ENCODE measurements at places on chromosomes 3 and 15.

GRCh38 chr3:196620161-196620604 lies 19.3 kb upstream of the NRROS start:
- DNase-seq, result no peak

DNA sequence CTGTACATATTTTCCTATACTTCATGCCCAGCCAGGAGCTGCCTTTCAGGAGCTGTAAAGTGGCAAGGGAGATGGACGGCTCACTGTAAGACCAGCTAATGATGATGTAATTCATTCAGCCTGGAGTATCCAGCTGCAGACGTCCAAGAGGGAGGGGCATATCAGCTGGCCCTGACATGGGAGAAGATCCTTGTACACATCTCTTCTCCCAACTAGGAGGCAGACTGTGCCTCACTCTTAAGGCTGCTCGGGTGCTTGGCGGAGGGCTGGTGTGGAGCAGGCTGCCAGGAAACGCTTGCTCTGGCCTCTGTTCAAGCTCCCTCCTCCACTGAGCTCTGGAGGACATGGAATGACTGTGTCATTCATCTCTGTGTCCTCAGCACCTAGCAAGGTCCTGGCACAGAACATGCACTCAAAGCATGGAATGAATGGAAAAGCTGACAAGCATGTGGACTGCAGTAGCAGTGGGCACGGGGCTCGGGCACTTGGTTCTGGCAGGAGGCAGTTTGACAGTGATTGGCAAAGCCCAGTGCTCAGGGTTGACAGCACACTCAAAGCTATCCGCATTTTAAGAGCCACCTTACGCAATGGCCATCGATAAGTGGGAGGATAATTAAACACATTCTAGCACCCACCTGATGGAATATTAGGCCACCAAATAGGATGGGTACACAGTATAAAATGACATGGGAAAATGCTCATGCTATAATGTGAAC lies 72.4 kb downstream of the TBC1D2B start:
- peak; percentile 46 for DNase-seq

- no peak for DNase-seq
These were observed 21.9 kb upstream of the RPL29 start for GRCh38 chr3:52017586-52017985.

- DNase-seq, result no peak
These were observed 120.3 kb downstream of the SNRK start for GRCh38 chr3:43406643-43407023.

DNA sequence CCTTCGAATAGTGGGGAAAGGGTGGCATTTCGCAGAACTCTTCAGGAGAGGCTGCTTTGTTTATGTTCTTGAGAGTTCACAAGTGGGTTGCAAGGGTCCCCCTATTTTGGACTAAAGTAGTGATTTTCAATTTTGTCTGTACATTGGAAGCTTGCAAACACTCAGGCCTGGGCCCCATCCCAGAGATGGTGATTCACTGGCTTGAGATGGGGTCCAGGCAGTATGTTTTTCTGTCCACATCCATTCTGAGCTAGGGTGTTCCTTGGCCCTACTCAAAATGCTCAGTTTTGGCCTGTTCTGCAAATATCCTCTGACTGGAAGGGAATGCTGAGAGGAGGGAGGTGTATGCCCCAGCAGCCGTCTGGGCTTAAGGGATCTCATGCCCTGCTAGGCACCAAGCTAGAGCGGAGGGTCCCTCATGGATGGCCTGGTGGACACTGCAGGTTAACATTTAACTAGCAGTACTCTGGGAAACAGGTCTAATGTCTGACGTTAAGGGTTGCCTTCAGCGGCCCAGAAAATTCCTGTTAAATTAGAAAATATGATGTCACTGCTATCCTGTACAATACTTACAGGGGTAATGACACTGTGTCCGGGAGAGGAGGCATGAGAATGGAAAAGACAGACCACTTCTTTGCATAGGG lies 181.4 kb downstream of the OPA1 start:
- DNase-seq, result no peak

DNA sequence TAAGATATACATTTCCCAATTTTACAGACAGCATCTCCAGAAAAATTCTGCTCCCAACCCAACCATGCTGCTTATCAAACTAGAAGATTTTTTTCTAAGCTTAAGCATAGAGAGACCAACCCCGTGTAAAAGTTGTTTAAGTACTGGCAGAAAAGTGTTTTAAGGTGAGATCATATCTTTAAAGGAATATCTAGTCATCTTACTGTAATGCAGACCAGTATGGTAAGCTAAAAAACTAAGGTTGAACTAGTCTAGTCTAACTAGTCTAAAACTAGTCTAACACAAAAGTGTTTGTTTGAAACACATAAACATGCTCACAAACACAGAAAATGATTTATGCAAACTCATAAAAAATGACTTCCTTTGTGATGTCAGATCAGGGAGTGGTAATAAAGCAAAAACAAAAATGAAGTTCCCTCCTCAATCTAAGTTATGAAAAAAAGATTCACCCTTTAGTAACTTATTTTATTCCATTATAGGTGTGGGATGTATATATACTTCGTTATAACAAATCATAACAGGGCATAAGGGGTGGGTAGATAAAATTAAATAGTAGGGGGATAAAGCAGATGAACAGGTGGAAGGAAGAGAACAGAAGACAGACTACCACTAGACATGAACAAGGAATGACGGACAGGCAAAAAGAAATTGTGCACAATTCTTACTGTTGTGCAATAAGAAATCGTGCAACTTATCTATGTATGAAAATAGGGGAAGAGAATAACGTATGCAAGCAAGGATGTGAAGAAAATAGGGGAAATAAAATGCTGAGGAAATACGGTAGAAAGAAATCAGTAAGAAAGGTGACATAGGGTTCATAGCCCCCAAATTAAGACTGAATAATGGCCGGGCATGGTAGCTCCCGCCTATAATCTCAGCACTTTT lies 10.0 kb downstream of the MYO5A start:
- DNase-seq, result no peak

DNA sequence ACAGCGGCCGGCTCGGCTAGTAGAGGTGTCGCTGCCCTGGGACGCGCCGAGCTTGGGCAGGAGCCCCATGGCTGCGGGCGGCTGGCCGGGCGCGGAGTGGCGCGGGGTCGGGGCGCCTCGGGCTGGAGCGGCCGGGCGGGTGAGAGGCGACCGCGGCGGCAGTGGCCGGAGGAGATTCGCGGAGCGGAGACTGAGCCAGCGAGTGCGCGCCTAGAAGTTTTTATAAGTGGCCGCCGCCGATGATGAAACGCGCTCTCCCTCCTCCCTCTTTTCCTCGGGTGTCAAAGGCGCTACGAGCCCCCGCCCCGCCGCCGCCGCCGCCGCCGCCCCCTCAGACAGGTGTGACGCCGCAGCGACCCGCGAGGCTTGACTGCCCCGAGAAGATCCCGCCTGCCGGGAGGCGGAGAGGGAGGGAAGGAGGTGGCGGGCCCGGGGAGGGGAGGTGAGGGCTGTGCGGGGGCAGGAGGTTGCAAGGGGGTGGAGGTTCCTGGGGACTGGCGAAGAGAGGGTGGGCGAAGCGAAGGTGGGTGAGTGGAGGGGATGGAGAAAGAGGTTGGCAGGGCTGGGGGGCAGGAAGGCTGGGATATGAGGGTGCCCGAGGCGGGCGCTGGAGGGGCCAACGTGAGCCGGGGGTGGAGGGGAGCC lies at the start of gene SLCO2A1:
Gene SLCO2A1 (minus strand): TSS at position 192 of the 645 bp plus-strand sequence. CDS start 123 bp downstream, at position 69.
- DNase-seq, result no peak

GRCh38 chr15:72579814-72580213 lies 74.7 kb upstream of the GOLGA6B start:
- DNase-seq, result no peak

DNA sequence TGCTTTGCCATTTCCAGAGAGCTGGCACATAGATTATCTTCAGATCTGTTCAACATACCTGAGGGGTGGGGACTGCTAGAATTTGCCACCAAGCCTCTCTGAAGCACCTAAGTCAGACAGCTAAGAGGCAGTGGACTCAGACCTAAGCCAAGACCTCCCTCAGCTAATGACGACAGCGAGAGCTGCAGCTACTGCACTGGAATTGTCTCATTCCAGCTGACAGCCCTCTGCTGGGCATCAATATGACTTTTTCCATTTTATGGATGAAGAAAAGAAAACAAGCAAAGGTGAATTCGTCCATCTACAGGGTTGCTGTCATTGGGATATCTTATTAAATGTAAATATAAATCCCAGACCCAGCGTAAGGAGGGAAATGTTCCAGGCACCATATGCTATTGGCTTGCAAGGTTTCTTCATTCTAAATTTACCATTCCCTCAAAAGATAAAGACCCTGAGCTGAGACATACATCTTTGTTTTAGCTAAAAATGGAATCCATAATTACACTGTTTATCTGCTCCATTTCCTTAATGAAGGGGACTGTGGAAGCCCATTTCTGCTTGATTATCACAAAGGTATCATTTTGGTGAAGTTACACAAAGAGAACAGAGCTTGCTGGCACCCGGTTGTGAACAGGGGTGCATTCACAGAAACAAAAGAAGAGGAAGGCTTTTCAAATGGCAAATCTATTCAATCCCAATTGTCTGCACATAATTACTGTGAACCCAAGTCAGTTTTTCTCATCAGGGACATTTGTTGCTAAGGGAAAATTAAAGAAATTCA lies 85.5 kb upstream of the LRTM1 start:
- no peak for DNase-seq

DNA sequence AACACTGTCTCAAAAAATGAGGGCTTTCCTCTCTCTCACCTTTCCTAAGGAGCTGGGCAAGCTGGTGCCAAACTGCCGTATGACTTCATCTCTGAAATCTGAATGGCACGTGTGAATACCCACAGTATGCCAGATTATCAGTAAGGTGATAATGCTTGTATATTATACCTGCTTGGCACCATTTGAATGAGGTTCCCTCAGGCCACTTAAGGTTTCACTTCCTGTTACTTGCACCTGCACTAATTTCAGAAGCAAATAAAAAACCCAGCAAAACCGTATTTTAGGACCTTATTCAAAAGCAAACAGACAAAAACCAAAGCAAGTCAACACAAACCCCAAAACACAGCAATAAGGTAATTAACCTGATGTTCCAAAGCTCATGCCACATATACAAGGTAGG lies 19.7 kb downstream of the FOXP1 start:
- DNase-seq, result no peak

- DNase-seq, result no peak
These were observed 52.6 kb upstream of the MYO5C start for GRCh38 chr15:52348056-52348745.

Measured in non-pigmented ciliary epithelial cell (primary cell).